T follicular helper cell (primary cell): ENCODE measurements at places on chromosomes 7 and 10.

- no peak for DNase-seq
Observed at GRCh38 chr7:112575864-112576263, 95.1 kb downstream of the LSMEM1 start.

- DNase-seq: no peak
Observed at GRCh38 chr10:14378387-14378960, 47.8 kb upstream of the FRMD4A start.

DNA sequence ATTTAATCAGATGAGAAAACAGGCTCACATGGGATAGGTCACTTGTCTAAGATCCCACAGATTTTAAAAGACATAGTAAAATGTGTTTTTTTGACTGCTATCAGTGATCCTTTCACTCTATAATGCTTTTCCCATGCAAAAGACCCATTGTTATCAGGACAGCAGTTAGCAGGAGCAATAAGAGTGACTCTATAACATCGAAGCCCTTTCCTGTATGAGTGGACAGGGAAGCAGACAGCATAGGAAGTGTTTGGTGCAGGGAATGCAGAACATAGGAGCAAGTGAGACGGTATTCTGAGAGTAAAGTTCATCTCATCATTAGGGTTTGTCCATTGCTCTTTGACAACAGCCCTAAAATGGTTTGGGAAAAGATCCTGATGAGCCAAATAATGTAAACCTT lies 68.5 kb downstream of the SLC25A13 start:
- no peak for DNase-seq

GRCh38 chr7:6167004-6167551 lies 105.3 kb downstream of the CYTH3 start:
- DNase-seq: no peak
